NCI-H69 (cell line): ENCODE measurements at places on chromosomes 16 and 17.

GRCh38 chr16:49103298-49103697, 178.3 kb downstream of the CBLN1 start:
- no peak for DNase-seq

DNA sequence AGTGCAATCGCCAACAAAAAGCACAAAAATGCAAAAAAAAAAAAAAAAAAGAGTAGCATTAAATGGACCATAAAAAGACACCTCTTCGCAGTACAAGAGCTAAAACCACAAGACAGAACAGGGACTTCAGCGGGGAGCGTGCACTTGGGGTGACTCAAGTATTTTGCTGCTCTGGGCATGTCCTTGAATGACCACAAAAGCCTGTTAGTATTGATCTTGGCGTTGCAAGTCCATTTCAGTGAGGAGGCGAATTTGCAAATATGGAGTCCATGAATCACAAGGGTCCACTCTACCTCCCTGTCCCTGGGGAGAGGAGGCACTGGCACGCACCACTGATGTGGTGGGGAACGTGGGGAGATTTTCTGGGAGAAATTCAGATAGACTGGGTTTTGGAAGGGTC, 78.9 kb downstream of the CNGB1 start:
- no peak for DNase-seq

DNA sequence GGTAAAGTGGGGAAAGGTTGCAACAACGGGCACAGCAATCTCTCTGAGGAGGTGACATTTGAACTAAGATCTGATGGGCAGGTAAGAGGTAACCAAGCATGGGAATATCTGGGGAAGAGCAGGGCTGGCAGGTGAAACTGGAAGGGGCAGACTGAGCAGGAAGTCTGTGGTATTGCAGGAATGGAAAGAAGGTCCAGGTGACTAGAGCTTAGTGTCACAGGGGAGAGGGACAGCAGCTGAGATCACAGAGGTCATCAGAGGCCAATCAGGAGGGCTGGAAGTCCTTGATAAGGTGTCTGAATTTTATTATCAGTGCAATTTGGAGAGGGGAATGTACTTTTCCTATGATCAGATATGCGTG, 73.3 kb upstream of the DHX40 start:
- peak; percentile 15 for DNase-seq

- DNase-seq: no peak
Observed at GRCh38 chr16:30478766-30479478, 6.4 kb downstream of the ITGAL start.

- DNase-seq: no peak
Observed at GRCh38 chr17:27158382-27158781, 135.5 kb upstream of the WSB1 start.
